ENCODE measurements at places on chromosomes 11 and 22.

GRCh38 chr11:74956397-74957015 lies 7.4 kb downstream of the SPCS2 start:
- DNase-seq: no peak

DNA sequence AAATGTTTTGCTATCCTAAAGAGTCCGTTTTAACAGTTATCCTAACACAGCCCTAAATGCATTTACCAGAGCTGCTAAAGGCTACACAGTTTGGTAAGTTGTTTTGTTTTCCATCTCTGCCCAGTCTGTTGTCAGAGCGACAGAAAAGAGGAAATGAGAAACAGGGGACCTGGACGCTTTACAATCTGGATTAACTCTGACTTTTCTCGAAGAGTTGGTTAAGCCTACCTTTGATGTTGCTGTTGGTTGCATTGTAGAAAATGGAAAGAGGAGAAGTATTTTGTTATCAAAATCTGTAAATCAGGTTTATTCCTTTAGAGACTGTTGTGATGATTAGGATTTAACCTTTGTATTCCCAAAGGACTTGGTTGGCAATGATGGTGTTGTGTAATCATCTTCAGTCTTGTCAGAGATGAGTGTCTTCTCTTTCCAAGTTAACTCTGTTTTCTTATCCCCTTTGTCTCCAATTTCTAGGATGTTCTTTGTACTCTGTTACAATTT lies 481 bp downstream of the ANGPTL5 start:
- DNase-seq: peak; percentile 68

GRCh38 chr11:116279511-116279910 lies 493.3 kb downstream of the BUD13 start:
- DNase-seq: no peak

DNA sequence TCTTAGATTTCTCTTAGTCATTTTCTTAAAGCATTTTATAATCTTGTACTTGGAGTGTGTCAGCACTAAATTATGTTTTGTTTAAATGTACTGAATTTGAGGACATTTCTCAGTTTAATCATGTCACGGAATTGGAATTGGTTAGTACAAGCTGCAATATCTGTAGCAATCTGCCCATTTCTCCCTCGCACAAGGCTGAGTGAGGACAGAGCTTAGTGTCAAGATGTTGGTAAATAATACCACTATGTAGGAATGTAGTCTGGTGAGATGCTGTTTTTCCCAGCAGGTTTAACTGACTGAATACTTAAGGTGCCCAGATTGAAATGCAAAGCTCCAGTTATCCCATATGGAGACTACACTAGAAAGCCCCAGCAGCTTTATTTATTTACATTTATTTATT lies 30.6 kb downstream of the SREBF2 start:
- no peak for DNase-seq

DNA sequence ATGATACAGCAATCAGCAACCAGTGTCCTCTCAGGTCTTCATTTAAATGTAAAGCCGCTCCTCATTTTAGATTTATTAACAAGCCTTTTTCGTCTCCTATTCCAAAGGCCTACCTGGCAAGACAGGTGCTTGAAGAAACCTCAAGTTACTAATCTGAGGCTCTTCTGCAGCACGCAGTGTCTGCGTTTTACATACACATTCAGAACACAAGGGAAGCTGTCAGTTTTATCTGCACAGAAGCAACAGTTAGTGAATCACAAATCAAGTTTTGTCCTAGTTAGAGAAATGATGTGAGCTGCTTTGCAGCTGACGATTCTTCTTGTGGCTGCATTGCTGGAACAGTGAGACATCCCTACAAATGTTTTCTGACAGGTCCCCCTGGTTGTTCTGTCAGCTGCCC lies 308.8 kb upstream of the NARS2 start:
- no peak for DNase-seq

- no peak for DNase-seq
Observed at GRCh38 chr22:49432897-49433443, 394.7 kb downstream of the BRD1 start.

- DNase-seq: no peak
Observed at GRCh38 chr22:47552541-47553205, 790.2 kb downstream of the TBC1D22A start.

DNA sequence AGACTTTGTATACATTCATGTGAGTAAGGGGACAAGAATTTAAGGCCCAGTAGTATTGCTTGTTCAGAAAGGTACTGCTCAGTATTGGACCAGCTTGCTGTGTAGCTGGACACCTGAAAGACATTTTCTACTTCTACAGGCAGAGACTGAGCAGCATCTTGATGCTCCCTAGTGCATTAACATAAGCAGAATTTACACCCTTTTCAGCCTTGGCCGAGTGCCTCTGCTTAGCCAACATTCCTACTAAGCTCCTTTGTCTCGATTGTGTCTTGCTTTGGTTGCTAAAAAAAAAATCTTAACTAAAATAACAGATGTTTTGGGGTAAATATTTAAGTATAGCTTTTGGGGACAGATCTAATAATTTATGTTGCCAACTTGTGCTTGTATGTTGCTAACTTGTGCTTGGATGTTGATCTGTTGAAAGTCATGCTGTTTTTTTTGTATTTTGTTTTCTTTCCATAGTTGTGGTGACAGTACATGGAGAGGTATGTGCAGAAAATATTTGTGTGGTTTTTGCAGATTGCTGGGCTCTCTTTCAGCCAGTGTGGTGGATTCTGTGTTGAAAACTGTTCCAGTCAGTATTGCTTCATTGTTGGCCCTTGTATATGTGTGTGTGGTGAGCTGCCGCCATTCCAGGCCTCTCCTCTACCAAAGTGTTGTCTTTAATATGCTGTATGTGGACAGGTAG lies 3.7 kb downstream of the PTS start:
- no peak for DNase-seq

DNA sequence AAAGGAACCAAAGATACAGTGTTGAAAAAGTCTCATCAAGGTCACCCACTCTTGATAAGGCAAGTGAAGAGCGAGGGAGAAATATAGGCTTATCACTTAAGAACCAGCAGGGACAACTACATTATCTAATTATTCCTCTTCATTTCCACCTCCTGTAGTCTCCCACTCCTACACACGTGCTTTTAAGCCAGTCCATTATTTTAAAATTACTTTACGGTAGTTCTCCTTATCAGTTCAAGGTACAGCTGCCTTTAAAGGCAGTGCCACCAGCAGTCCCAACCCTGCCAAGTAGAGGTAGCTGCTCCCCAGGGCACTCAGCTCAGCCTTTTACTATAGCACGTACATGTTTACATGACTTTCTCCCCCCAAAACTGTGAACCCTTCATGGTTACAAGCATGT lies 161.5 kb upstream of the BLID start:
- no peak for DNase-seq

GRCh38 chr22:37206841-37207821 lies 5.1 kb downstream of the SSTR3 start:
- DNase-seq: no peak

DNA sequence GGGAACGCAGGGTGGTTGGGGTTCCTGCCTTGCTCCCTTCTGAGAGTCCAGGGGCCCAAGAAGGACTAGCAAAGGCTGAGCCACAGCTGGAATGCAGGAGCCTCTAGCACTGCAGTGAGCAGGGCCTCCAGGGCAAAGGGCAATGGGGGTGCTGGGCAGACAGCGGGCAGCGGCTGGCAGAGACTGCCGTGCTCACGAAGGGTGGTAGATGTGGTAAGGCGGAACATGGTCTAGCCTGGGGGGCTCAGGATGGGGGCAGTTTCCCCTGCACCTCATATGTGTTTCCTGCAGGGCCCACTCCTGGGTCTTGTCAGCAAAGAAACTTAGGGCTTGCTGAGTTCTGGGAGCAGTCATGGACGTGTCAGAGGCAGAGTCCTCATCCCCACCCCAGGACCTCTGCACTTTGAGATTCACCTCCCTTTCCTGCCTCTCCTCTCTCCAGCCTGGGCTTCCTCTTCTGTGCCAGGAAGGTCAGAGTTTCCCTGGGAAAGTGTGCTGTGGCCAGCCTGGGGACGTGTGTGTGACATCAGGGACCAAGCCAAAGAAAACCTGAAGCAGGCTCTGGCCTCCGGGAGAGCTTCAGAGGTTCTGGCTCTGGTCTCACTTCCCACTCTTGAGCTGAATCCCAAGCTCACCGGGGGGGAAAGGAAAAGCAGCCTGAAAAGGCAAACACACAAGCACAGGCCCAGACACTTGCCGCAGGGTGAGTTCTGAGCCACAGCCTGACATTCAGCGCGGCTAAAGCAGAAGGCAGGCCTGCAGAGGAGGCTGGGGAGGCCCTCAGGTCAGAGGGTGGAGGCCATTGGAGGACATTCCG lies 4.4 kb downstream of the MOGAT2 start:
- DNase-seq: no peak

- DNase-seq: no peak
Observed at GRCh38 chr11:113370634-113371033, 16.9 kb upstream of the ANKK1 start.

GRCh38 chr11:38221295-38221694 lies 1623.3 kb upstream of the RAG2 start:
- no peak for DNase-seq

DNA sequence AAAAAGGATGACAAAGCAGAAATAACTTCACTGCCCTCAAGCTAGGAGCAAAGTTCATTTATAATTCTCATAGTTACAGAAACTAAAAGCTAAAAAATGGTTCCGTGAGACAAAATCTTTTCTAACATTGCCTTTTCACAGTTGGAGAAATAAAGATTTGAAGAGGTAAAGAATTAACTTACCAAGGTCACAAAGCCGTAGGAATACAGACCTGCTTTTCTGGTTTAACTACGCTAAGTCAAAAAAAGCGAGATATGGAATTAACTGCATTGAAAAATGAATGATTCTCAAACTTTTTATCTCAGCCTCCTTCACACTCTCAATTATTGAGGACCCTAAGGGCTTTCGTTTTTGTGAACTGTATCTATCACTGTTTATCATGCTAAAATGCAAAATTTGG lies 95.3 kb downstream of the SLC17A6 start:
- DNase-seq: no peak

DNA sequence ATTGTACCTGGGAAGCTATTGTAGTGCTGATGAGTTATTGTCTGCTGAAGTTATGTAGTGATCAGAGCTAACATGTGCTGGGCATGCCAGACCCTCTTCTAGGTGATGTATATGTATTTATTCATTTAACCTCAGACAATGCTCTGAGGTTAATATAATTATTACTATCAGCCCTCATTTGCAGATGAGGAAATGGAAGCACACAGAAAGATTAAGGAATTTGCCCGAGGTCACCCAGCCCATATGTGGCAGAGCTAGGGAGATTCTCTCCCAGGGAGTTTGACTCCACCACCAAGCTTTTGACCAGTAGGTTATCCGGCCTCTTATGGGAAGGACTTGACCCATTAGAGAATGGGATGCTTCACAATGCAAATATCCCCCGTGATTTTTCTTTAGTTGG lies 114.2 kb upstream of the NAV2 start:
- no peak for DNase-seq

DNA sequence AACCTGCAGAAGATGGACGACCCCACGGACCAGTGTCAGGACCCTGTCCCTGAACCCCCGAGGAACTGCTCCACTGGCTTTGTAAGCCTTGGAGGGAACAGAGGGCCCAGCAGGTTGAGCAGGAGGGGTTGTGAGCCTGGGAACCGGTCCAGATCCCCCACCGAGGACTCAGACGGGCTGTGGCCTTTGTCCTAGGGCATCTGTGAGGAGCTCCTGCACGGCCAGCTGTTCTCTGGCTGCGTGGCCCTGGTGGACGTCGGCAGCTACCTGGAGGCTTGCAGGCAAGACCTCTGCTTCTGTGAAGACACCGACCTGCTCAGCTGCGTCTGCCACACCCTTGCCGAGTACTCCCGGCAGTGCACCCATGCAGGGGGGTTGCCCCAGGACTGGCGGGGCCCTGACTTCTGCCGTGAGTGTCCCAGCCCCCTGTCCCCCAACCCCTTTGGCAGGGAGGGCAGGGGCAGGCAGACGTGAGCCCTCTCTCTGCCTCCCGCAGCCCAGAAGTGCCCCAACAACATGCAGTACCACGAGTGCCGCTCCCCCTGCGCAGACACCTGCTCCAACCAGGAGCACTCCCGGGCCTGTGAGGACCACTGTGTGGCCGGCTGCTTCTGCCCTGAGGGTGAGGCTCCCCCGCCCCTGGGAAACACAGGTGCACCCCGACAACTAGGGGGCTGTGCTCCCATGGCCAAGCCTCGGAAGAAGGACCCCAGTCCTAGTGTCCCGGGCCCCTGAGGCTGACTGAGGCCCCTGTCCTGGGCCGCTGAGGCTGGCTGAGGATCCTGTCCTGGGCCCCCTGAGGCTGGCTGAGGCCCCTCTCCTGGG lies 6.4 kb downstream of the MUC5AC start:
- no peak for DNase-seq

DNA sequence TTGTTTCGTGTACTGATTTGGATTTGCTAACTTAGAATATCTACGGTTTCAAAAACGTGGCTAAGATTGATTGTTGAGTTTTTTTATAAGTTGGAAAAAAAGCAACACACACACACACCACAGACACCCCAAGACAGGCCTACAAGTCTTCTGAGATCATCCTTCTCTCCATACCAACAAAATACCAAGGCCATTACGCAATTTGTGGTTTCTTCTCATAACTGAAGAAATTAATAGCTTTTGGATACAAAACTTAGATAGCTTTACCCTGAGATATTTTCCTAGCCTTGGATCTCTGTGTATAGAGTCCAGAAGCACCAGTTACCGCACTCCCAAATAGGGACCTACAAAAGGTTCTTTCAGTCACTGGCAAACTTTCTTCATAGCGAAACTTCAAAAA lies 113.6 kb downstream of the SIK3 start:
- DNase-seq: no peak

- DNase-seq: no peak
Observed at GRCh38 chr11:128470081-128470480, 117.3 kb downstream of the ETS1 start.

GRCh38 chr11:30967579-30967978 lies 381.4 kb upstream of the MPPED2 start:
- DNase-seq: no peak

DNA sequence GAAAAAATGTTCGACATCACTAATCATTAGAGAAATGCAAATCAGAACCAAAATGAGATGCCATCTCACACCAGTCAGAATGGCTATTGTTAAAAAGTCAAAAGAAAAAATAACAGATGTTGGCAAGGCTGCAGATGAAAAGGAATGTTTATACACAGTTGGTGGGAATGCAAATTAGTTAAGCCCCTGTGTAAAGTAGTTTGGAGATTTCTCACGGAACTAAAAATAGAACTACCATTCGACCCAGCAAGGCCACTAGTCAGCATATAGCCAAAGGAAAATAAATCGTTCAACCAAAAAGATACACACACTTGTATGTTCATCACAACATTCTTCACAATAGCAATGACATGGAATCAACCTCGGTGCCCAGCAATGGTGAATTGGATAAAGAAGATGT lies 503.2 kb downstream of the OPCML start:
- no peak for DNase-seq

DNA sequence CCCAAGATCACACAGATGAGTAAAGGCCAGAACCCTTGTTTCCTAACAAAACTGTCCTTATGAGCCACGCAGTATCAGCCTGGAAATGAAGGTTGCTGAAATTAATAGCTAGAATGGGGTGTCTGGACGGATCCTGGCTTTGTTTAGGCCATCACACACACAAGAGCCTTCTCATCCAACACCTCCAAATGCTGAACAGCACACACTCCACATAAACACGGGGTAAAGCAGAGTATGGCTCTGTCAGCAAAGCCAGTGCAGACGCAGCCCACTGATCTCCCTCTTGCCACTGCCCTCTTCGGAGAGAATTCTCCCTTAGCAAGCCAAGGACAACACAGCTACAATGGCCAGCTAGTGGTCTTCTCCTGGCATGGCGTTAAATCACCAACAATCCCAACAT lies 392.6 kb upstream of the SYN3 start:
- no peak for DNase-seq
